ENCODE measurements at places on chromosomes 16 and 17.

DNA sequence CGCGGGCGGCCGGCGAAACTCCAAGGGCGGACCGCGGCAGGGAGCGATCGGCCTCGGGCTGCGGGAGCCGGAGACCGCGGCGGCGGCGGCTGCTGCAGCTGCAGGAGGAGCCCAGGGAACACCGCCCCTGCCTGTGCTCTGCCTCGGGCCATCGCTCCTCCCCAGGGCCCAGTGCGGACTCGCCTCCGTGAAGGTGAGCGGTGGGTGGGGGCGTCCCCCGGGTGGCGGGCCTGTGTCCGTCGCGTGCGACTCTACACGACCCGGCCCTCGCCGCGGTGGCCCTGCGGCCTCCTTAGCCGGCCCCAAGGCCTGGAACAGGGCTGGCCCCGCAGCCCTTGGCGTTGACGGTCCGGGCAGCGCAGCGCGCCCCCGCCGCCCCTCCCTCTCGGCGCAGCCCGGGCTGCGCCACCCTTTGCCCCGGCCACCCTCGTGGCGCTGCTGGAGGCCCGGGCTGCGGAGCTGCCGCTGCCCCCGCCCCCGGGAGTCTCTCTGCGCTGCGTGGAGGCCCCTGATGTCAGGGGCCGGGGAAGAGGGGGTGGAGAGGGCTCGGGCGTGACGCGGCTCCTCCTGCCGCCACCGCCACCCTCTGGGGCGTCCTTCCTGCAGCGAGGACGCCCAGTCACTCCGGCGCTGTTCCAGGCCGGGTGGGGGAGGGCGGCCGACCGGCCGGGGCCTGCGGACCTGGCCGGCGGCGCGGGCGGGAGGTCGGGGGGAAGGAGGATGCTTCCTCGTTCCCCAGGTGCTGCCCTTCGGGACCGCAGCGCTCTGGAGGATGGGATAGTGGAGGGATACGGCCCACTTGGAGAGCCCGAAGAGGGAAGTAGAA lies 485 bp downstream of the DYNLL2 start:
- peak; percentile 74 for DNase-seq

- DNase-seq: no peak
Observed at GRCh38 chr16:72612256-72612655, 435.7 kb downstream of the ZFHX3 start.

GRCh38 chr17:40068917-40069750 lies 6.4 kb downstream of the THRA start:
- peak; percentile 89 for DNase-seq

- DNase-seq: no peak
Observed at GRCh38 chr17:48734333-48735061, 5.9 kb upstream of the HOXB13 start.

GRCh38 chr16:424033-424622 lies 1.3 kb upstream of the RAB11FIP3 start:
- no peak for DNase-seq

DNA sequence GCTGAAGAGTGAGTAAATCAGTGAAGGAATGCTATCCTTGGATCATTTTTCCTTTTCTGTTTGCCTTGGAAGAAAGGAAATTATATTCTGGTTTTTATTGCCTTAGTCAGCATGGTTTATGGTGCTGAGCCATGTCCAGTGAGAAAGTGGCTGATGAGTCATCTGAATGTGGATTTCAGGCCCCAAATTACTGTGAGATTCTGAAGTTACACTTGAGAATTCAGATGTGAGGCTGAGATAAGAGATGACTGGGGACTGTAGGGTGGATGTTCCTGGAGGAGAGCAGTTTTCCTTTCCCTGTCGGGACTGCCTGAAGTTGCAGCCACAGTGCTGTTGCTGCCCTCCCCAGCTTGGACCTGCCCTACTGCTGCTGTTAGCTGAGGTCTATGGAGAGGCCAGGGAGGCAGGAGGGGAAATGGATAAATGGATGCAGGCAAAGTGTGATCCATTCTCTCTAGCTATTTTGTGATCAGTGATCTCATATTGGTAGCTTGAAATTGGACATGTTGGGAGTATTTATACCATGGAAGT lies 4.2 kb upstream of the MAP3K14 start:
- DNase-seq: peak; percentile 22

GRCh38 chr17:76468634-76469010 lies 1.2 kb downstream of the AANAT start:
- DNase-seq: no peak

GRCh38 chr16:84496991-84497390 lies 7.5 kb downstream of the MEAK7 start:
- no peak for DNase-seq

- DNase-seq: no peak
Observed at GRCh38 chr16:12289175-12290063, 312.9 kb downstream of the SNX29 start.

DNA sequence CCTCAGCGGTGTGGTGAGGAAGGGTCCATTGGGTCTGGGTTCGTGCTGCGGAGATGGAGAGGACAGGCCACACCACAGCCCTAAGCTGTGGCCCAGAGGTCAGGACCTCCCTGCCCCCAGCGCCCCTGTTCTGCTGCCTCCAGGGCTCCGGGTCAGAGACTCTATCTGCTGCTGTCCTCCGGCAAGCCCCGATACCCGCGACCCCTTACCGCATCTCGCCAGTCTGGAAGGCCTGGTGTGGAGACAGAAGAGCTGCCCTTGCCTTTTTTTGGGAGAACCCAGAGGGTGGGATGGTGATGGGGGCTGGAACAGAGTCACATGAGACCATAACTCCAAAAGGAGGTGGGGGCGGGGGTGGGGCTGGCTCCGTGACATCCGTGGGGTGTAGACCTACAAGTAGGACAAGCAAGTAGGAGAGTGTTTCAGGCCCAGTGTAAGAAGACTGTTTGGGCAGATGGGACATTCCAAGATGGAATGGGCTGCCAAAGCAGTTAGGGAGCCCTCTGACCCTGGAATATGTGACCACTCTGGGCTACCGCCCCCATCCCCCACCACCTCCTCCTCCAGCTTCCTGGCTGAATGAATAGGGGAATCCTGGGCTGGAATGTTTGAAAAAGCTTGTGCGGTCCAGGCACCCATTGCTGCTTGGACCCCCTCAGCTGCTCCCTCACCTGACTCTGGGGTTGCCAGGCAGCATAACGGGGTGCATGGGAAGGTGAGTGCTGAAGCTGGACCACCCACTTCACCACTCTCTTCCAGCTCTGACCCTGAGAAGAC lies 1.4 kb downstream of the XYLT2 start:
- no peak for DNase-seq

DNA sequence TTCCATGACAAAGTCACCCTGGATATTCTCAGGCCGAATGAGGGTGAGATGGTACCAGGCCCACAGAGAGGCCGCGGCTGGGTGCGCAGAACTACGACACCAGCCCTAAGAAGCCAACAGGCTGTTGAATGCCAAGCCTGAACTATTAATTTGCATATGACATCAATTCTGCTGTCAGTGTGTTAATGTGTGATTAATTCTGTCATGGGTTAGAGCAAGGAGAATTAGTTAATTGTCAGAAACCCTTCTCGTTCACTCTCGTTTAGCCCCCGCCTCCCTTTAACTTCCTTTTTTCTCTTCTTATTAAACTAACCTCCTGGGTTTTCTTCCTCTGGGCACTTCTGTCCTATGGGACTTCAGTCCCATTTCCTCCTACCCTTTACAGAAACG lies 123.4 kb downstream of the ZFHX3 start:
- no peak for DNase-seq

- peak; percentile 26 for DNase-seq
Observed at GRCh38 chr16:2019518-2019920, at the start of gene NPW. Gene NPW (plus strand): TSS chr16:2019785.

DNA sequence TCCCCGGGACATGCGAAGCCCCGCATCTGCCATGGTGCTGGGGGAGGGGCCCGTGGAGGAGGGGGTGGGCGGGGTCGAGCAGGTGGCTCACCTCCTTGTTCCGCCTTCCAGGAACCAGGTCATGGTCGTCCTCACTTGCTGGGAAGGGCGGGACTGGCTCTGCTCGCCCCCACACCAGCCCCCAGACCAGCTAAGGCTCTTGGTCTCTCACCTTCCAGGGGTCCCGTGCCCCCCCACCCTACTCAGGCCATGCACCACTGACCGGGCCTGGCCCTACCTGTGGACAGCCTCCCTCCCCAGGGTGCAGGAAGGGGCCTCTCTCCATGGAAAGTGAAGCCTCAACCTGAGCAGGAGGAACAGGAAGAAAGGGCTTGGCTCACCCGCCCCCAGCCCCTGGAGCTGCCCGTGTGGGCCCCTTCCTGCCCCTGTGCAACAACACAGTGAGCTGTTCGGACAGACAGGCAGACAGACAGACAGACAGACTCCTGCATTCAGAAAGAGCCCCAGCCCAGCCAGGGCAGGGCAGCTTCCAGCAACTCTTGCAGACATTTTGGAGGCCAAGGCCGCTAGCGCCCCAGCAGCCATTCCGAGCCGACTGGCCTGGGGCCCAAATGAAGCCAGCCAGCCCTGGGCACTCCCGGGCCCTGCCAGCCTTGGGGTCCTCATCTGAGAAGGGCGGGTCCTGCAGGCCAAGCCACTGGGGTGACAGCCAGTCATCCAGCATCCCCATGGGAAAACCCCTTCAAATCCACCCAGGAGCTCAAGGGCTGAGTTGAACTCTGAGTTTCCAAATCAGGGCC lies 8.1 kb upstream of the KREMEN2 start:
- no peak for DNase-seq

GRCh38 chr16:17362183-17362582 lies 108.6 kb downstream of the XYLT1 start:
- DNase-seq: no peak

DNA sequence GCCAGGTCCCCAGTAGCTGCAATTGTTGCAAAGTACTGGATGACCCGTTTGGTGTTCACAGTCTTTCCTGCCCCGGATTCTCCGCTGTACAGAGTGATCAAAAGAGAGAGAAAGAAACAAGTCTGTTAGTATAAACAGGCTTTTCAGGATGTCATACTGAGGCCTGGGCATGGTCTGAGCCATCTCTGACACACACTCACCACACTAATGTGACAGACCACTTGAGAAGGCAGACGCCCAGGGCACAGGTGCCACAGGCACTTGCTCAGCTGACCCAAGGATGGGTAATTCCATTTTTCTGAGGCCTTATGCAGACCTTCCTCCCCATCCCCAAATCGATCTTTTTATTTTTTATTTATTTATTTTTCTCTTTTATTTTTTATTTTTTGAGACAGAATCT lies 7.5 kb downstream of the MYH3 start:
- DNase-seq: no peak

GRCh38 chr17:2181897-2182448 lies 121.6 kb downstream of the SMG6 start:
- DNase-seq: no peak

- no peak for DNase-seq
Observed at GRCh38 chr16:74501484-74502478, 80.5 kb upstream of the CLEC18B start.

DNA sequence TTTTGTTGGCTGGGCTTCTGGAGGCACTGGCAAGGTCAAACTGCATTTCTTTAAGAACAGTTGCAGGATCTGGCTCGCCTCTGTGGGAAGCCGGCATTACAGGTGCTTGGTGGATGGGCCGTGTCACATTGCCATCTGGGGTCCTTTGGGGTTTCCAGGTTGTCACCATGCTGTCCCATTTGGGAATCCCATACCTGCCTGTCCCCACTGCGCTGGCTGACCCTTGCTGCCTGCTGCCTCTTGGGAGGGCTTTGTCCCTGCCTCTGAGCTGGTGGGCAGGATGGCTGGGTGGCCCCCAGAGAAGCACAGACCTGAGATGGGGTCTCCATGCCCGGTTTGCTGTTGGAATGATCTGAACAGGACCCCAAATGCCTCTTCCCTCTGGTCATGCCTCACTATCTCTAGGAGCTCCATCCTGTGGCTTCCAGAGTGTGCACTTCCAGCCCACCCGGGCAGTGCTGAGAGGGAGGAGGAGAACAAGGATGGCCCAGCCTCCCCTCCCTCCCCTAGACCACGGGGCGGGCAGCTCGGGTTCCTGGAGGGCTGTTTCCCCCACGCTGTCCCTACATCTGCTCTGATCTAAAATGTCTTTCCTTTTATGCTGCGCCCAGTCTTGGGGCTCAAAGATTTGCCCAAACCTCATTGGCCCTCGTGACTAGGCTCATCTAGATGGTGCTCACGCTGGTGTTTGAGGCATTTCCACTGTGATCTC lies 28.0 kb downstream of the OR1D5 start:
- DNase-seq: no peak

DNA sequence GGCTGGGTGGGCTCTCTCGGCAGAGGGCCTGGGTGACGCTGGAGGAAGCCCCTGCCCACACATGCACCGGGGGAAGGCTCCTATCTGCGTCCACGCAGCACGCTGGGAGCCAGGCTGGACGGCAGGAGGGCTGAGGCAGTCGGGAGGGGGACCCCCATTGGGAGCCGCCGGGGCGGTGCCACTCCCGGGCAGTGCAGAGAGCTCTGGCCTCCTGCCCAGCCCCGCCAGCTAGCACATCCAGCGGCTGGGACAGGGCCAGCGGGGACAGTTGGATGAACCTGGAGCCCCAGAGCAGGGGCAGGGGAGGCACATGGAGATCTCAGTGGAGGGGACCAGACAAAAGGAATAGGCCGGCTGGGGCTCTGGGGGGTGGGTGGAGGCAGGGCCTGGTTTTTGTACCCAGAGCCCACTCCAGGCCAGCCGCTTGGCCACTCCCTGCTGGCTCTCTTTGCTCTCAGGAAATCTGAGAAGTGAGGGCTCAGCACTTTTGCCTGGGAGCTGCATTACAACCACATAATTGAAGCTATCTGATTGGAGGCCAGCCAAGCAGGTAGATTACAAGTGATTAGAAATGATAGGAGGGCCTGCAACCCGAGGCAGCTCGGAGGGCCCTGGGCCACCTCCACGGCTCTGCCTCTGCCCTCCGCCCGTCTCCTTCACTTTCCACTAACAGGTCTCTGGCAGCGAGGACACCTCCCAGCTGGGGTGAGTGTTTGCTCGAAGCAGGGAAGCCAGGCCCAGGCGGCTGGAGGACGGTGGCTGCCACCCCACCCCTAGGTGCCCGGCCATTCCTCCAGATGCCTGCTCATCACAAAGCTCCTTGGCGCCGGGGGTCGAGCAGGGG lies 40.1 kb downstream of the ENGASE start:
- DNase-seq: no peak

DNA sequence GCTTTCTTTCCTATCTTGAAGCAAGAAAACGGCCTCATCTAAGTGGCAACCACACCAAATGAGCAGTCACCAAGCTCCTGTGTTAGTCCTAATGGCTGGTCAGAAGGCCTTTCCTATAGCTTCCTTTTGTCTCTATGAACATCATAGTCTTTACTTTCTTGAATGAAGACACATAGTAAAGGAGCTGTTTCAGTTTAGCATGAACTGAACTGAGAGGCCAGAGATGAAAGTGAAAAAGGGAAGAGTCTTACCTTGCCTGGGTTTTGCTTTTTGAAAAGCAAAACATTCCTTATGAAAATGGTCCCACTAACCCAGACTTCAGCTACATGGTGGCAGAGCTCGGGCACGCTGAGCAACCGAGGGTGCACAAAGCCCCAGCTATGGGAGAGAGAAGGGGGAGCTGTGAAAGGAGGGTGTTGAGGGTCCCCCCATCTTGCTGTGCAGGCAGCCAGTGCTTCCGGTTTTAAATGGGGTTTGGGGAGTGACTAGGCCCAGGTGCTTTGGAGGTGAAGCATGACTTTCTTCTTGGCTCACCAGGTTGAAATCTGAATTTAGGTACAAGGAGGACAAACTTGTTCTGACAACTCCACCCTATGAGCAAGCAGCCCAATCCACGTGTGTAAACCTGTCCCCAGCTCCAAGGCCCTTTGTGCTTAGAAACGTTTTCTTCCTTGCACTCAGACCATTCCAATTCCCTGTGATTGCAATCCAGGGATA lies 9.1 kb upstream of the PSMC3IP start:
- no peak for DNase-seq
